ENCODE measurements at places on chromosomes 1 and 21.

DNA sequence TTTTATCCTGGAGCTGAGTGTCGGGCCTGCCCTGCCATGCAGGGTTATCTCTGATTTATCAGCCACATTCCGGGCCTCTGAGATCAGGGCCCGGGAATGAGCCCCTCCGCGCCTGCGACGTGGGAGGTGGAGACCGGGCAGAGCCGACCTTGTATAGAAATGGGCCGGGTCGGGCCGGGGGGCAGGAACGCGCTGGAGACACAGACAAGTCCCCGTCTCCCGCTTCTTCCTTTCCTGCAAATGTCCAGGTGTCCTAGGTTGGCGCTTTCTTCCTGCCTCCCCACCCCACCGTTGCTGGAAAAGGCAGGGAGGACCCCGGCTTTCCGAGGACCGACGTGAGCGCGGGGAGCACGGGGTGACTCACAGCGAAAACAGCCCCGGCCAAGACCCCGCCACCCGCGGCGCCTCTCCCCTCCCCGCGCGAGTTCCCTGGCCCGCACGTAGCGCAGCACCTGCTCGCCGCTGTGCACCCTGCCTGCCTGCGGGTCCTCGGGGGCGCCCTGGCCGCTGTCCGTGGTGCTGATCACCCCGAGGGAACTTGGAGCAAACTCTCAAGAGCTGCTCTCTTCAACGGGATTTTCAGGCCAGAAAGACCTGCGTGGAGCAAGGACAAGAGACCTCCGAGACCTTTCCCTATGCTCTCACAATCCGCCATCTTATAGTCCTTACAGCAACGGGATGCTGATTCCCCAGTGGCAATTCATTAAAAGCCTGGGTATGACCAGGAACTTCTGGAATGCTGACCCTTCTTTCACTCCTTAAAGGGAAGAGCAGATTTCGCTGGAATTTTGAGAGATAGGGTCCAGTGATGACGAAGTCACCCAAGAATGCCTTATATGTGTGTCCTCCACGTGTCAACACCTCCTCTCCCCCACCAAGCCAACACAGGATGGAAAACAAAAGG, 475 bp upstream of the NPPB start:
- peak; percentile 29 for DNase-seq

DNA sequence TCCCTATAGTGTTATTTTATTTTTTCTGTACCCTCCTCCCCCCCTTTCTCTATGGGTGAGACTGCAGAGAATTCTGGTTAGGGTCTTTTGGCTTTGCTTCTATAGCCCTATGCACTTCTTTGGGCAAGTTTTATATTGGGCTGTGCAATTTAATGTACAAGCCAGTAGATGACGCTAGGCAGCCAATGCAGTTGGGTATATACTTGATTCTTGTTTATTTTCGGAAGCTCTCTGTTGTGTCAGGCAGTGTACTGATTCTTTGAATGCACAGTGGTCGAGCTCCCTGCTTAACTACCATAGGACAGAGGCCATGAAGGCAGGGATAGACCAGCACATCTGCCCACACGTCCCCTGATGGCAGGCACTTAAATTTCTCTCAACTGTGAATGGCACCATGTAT, 34.1 kb upstream of the GPR52 start:
- DNase-seq: no peak

DNA sequence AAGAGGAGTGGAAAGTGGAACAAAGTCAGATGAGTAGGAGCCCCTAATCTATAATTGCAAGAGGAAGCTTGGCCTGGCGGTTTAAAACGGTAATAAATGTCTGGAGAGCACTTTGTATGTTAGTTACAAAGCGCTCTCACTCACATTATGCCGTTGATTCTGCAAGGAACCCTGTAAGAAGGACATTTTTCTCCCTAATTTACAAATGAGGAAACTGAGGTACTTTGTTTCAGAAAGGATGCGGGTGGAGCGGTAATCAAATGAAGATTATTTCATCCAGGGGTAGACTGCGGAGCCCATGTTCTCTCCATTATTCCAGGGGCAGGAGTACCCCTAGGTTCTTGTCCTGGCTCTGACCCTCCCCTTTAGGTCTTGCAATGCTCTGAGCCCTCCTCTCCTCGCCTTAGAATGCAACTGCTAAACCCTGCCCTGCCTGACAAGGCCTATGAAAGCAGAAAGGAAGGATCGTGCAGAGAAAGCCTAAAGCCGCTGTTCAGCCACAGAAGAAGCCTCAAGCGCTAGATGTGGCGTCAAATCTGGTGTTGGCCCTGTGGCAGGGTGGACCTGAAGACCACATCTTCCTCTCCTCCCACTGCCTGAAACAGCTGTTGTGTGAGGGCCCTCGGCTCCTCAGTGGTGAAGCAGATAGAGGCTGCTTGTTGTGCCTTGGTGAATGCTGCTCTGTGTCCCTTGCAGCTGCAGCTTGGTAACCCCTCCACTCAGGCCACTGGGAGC, 588 bp upstream of the PACC1 start:
- no peak for DNase-seq

GRCh38 chr1:197178998-197179397, 32.5 kb upstream of the ASPM start:
- DNase-seq: no peak

DNA sequence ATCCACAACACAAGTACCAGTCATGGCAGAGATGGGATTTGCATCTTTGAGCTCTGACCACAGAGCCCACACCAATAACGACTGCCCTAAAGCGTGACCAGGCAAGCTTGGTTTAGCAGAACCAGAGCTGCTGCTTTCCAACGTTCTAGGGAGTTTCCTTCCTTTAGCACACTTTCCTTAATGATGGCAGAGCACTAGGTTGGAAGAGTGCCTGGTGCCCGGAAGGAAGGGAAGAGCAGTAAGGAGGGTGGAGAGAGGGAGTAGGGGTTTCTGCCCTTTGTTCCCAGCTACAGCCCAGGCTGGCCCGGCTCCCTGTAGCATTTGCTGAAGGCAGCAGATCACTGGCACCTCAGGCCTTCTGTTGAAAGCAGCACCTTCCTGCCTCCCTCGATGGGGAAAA, 6.1 kb upstream of the EVA1C start:
- no peak for DNase-seq

DNA sequence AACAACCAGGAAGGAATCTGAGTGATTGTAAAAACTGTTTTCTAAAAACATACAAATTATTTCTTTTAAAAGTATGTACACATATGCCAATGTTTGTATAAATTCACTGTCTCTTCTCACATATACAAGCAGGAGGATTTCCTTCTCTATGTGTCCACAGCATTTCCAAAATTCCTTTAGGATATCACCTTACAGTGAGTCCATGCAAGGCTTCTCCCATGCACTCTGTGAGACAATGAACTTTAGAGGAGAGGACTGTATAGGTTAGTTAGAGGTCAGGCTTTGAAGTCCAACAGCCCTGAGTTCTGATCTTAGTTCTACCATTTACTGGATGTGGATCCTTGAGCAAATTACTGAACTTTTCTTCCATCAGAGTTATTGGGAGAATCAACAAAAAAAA, 34.1 kb upstream of the USH2A start:
- no peak for DNase-seq

DNA sequence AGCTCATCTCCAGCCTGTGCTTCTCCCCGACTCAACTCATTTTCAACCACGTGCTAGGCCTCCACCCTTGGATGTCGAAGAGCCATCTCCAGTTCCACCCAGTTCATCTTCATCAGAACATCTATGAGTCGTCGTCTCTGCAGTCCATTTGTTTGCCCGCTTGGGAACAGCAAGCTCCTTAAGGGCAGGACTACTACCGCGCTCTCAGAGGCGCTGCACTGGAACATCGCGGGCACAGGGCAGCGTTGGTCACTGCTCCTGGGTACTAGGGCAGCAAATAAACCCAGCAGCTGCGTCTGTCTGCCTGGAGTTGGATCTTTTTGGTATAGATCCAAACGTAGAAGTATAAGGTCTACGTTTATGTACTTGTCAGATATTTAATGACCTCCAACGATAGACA, 478 bp upstream of the PRDM2 start:
- no peak for DNase-seq

DNA sequence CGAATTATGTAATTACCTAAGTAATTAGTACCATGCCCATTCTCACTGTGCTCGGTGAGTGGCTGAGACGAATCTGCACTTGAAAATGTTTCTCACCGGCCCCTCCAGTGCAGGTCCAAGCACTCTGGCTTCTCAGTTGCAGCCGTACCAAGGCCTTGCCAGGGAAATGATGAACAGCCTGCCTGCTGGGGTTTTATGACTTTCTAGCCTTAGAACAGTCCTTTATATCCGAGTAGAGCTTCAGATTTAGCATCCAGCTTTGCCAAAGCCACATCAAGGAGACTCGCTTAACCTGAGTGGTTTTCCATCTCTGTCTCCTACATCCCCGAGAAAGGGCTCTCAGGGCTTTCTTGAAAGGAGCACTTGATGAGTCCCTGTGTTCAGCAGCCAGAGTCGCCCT, 83.4 kb downstream of the GREM2 start:
- no peak for DNase-seq

DNA sequence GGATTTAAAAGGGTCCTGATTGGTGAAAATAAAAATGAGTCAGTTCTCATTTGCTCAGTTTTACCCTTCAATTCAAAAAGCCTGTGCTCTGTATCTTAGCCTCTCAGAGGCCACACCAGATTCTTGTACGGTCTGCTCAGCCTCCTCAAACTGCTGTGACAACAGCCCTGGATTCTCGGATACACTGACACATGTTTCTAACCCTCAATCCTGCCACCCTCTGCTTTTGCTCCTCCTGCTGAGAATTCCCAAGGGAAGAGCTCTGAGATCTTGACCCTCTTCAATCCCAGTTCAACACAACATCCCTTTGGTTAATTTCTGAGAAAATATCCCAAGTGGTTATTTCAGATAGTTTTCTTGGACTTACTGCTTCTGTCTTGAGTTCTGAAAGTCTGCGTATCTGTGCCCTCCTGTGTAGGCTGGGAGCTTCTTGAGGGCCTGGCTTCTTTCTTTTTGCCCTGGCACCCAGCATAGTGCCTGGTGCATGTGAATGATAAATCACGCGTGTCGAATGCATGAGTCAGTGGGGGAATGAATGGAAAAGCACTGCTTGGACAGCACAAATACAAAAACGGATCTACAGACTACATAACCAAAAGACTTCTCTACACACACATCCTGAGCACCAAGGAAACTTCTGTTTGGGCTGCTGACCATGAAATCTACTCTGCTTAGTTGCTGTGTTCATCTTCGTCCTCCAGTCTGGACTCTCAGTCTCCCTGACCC, 24.5 kb downstream of the IRF2BP2 start:
- DNase-seq: no peak

DNA sequence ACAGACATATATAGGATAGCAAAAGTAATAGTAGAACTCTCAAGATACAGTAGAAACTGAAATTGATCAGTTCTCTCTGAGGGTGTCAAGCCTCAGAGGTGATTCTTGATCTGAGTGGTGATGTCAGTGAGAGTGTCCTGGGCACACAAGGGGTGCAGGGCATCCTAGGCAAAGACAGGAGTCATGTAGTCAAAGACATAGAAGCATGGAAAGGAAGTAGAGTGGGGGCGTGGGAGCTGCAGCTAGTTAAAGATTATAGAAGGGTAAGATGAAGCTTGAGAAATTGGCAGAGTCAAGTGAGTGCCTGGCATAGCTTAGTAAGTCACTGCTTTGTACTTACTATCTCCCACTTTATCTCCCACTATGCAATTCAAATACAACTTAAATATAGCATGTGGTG, 22.8 kb downstream of the CDC7 start:
- no peak for DNase-seq

- no peak for DNase-seq
Measured at GRCh38 chr1:224541901-224542630, 74.1 kb upstream of the CNIH3 start.

- DNase-seq: no peak
Measured at GRCh38 chr1:13733711-13734110, 33.7 kb downstream of the PRDM2 start.

- no peak for DNase-seq
Measured at GRCh38 chr1:9443913-9444445, 95.3 kb upstream of the SLC25A33 start.

- no peak for DNase-seq
Measured at GRCh38 chr21:16116069-16116468, 386.3 kb downstream of the USP25 start.

GRCh38 chr21:37182222-37182621, 84.9 kb downstream of the VPS26C start:
- no peak for DNase-seq

GRCh38 chr1:200062143-200062542, 34.6 kb downstream of the NR5A2 start:
- no peak for DNase-seq

DNA sequence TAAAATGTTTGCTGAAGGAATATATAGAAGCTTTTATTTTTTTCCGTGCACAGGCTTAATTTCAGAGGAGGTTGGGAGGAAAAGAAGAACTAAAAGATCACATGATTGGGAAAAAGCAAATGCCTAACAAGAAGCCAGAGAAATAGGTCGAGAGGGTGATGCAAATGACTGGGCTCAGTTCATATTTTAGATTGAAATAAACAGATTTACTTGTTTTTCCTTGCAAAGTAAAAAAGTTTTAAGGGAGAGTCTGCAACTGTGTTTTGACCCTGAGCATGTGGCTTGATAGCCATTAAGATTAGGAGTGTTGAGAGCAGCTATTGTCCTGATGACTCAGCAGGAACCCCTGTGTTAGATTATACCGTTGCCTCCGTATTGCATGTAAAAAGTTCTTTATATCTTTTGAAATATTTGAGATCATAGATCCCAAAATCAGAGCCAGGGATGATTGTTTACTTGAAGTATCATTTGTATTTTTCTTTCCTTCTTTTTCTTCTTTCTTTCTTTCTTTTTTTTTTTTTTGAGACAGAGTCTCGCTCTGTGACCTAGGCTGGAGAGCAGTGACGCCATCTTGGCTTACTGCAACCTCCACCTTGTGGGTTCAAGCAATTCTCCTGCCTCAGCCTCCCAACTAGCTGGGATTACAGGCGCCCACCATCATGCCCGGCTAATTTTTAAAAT, 20.2 kb downstream of the CLIC4 start:
- DNase-seq: no peak

DNA sequence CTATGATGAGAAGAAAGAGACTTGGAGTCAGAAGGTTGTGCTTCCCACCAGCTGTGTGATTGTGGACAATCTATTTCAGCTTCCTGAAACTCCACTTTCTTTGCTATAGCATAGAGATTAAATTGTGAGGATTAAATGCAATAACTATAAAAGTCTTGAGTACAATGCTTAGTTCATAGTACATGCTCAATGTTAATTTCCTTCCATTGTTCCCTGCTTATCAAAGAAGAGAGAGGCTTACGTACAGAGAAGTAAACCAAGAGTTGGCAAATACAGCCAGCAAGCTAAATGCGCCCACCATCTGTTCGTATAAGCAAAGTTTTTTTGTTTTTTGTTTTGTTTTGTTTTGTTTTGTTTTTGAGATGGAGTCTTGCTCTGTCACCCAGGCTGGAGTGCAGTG, 317.9 kb upstream of the NFIA start:
- no peak for DNase-seq

DNA sequence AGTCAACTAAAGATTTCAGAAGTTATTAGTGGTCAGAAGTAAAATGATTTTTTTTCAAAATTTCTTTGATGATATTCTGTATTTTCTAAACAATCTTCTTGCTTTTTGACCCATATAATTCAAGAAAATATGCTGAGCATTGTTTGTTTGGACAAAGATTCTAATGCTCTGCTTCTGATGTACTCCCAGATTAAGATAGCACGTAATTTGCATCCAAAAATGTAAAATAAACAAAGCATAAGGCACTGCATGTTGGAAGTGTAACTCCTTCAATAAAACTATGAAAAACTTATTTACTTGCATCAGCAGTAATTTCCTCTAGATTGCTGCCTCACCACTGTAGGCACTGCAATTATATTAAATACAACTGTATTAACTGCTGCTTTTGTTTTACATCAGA, 1054.1 kb downstream of the TTLL7 start:
- DNase-seq: no peak

Measured in CD4-positive, alpha-beta T cell treated with Interleukin-6 at 100 ng/mL for 8 hours (primary cell).